ENCODE measurements at places on chromosomes 12 and 14.

GRCh38 chr12:113092607-113093408 is 36.3 kb downstream of the DTX1 start:
- no peak for DNase-seq

DNA sequence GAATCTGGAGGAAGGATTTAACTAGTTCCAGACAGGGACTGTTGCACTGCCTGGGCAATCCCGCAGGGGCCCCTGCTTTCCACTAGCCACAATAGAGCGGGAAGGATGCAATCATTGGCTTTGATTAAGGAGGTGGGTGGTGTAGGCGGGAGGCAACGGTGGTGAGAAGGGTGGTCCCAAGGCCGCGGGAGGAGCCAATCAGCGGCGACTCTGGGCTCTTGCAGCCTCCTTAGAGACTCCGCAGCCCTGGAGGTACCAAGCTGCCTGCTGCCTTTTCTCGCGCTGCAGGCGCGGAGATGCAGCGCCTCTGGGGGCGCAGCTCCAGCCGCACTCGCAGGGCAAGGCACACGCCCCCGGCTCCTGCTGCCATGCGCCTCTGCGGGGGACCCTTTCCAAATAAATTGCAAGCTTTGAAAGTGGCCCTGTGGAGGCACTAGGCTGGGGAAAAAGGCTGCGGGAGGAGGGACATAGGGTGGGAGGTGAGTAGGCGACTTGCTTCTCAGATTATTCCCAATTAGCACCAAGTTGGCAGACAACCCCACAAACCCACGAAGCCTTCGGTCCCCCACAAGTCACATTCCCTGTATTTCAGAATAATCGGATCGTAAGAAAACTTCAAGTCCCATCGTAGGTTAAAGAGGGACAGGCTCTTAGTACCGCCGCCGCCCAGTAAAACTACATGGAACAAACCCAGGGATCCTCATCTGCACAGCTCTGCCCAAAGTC is 858 bp upstream of the KCNA1 start:
- no peak for DNase-seq

DNA sequence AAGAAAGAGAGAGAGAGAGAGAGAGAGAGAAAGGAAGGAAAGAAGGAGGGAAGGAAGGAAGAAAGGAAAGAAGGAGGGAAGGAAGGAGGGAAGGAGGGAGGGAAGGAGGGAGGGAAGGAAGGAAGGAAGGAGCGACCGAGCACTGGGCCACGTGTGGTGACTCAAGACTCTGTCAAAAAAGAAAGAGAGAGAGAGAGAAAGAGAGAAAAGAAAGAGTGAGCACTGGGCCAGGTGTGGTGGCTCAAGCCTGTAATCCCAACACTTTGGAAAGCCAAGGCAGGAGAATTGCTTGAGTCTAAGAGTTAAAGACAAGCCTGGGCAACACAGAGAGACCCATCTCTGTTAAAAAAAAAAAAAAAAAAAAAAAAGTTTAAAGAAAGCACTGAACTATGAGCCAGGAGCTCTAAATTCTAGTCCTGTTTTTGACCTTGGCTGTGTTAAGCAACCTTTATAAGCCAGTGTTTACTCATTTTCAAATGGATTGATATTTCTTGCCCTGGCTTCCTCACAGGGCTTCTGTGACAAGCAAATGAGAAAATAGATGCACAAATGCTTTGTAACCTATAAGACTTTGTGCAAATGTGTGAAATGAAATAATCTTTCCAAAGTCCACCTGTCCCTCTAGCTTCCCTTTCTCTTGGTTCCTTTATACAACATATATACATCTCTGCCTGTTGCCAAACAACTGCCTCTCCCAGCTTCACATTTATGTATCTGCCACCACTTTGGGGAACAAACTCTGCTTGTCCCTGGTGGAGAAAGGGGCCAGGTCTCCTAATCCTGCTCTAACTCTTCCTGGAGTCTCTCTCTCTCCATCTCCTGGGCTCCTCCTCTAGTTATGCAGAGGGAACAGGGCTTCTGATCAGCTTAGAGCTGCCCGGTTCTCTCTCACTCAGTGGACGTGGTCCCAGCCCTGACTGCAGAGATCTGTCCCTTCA is 16.1 kb upstream of the PLEKHG6 start:
- no peak for DNase-seq

DNA sequence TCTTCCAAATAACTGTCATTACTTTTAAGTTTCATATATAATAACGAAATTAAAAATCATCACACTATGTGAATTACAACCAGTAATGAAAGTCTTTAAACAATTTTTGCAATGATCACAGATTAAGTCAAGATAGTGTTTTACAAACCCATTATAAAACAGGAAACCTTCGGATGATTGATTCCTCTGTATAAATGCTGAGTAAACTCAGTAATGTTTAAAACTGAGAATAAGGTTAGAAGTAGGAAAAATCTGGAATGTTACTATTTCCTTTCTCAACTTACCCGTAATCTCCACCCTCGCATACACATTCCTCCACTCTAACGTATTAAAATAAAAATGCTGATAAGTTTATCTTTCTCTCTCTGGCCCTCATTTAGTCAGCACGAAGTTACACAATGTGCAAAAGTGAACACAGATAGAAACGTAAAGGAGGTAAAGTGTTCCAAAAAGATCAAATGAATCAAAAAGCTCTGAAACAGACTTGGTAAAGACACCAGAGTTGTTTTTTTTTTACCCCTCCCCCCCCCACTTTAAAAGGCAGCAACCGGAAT is 1.6 kb downstream of the ZFC3H1 start:
- DNase-seq = no peak

DNA sequence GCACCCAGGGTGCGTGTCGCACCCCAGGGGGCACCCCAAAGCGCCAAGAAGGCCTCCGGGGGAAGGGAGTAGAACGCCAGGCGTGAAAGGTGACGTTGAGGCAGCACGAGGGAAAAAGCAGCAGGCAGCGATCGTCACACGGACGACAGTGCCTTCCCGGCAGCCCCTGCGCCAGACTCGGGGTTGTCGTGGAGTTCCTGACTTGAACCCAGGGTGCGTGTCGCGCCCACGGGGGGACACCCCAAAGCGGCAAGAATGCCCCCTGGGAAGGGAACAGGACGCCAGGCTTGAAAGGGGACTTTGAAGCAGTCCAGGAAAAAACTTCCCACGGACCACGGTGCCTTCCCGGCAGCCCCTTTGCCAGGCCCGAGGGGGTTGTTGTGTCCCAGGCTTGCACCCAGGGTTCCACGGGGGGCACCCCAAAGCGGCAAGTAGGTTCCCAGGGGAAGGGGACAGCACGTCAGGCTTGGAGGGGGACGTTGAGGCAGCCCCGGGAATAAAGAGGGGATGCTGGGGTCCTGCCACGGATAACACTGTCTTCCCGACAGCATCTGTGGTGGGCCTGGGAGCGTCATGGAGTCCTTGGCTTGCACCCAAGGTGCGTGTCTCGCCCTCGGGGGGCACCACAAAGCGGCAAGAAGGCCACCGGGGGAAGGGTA is 159.2 kb upstream of the ALG10B start:
- no peak for DNase-seq

- DNase-seq = no peak
Observed at GRCh38 chr12:75792687-75793086, 238.9 kb downstream of the PHLDA1 start.

DNA sequence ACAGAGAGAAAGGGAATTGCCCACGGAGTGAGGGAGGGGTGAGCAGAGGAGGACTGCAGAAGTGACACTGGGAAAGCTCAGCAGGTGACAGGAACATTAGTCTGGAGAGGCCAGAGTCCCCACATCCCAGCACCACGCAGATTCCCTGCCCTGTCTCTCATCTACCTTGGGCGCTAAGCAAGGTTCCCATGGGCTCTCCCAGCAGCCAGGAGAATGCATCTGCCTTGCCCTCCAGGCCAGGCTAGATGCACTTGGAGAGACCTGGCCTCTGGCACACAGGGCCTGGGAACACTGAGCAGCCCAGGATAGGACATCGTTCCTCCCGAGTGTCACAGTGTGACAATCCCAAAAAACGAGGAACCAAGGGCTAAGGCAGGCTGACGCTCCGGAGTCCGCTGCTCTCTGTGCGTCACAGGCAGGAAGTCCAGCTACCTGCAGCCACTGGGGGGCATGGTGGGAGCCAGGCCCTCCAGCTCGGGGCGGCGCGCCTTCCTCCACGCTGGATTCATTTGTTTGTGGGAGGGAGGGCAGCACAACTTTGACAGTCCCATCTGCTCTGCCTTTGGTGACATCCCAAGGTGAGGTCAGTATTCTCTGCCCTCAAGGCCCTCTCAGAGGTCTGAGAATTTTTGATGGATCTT is 5.4 kb upstream of the NGB start:
- DNase-seq = no peak

GRCh38 chr14:33307691-33308251 is 369.1 kb downstream of the NPAS3 start:
- no peak for DNase-seq

DNA sequence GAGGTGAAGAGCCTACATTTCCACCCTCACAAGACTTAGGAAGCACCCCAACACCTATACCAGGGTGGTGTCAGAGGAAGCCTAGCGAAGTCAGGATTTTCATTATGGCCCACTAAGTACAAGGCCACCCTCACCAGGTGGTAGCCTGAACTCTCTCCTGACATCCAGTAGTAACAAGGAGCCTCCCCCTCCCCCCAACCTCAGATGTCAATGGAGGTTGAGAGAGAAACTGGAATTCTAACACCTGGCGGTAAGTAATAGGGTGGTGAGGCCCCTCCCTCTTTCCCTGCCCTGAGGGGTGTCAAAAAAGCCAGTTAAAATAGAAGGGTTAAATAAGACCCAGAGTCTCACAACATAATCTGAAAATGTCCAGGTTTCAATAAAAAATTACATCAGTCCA is 37.6 kb downstream of the SINHCAF start:
- no peak for DNase-seq

GRCh38 chr14:94008234-94008633 is 11.1 kb downstream of the CCDC197 start:
- DNase-seq = peak; percentile 22

DNA sequence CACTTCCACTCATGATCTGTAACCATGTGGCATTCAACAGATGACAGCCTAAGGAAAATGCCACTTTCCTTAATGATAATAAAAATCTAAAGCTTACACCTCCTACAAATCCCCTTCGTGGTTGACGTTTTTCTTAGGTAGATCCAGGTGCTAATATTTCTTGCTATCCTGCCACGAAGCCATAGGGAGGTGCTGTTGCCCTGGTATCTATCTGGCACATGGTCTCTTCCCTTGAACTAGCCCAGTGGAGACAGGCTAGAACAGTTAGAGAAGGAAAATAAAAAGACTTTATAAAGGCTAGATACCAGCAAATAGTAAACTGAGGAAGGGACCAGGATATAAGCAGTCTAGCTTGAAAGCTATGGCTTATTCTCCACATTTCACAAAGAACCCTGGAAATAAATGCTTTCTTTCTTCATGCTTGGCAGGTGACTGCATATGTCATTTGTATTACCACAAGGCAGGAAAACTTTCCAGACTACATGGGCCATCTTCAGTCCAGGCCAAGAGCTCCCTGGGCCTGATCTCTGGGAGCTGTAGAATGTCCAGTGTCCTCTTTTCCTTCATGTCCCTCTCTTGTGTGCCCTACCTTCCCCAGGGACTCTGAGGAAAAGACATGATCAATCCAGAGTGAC is 15.3 kb downstream of the SPIC start:
- DNase-seq = no peak

DNA sequence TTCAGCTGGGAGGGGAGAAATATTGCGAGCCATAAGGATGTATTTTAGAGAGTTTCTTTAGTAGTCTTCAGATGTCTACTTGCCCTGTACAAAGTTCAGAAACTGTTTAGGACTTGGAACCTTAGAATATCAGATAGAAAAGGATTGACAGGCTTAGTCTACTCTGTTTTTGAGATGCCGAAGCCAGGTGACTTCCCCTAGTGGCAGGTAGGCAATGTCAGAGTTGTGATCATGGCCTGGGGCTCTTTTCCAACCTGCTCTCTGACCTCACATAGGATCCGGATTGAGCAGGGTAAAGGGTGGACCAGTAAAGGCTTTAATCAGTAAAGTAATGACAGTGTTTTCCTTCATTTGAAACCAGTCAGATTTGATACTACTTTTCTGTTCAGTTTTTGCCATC is 59.6 kb downstream of the PRKCH start:
- peak; percentile 40 for DNase-seq

DNA sequence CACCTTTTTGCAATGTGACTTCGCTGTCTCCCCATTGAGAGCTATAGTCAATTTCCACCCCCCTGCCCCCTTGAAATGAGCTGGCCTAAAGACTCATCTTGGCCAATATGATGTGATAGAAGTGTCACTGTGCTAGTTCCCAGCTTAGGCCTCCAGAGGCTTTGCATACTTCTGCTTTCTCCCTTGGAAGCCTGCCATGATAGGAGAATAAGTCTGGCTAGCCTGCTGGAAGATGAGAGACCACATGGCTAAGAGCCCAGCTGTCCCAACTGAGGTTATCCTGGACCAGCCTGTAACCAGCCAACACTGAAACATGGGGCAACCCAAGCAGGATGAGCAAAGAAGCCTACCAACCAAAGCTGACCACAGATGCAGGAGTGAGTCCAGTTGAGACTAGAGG is 196.9 kb downstream of the GRIN2B start:
- DNase-seq = no peak

- DNase-seq = no peak
Observed at GRCh38 chr12:54261815-54262402, 18.0 kb downstream of the CBX5 start.

GRCh38 chr12:11264501-11264900 is 5.0 kb downstream of the PRB3 start:
- DNase-seq = no peak

GRCh38 chr12:50642035-50642451 is 121.9 kb upstream of the ATF1 start:
- DNase-seq = no peak

GRCh38 chr12:101750152-101750551 is 10.9 kb upstream of the SYCP3 start:
- no peak for DNase-seq

GRCh38 chr12:14207905-14208551 is 157.5 kb upstream of the ATF7IP start:
- no peak for DNase-seq

GRCh38 chr12:11695321-11695720 is 45.8 kb downstream of the ETV6 start:
- no peak for DNase-seq

- no peak for DNase-seq
Observed at GRCh38 chr12:25615119-25615518, 62.0 kb upstream of the LMNTD1 start.

DNA sequence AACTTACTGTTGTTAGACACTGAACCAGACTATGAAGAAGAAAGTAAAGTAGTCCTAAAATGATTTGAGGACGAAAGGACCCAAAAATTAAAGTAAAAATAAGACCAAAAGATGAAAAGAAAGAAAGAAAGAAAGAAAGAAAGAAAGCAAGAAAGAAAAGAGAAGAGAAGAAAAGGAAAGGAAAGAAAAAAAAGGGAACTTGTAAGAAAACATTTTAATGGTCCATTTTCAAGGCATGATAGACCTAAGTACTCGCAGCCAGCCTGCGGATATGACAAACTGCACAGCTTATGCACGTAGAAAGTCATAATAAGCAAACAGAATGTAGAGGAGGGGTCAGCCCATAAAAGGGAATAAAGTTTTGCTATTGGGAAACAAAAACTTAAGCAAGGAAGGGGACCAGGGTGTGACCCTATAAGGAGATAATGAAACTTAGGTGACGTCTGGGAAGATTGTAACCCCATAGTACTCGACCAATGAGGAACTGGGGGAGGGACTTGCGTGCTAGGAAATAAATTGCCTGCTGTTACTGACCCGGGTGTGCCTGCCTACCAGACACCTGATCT is 59.7 kb downstream of the APOBEC1 start:
- DNase-seq = no peak
